CD4-positive, alpha-beta T cell treated with Interleukin-15 for 1 hour (primary cell): ENCODE measurements at places on chromosomes 13 and 19.

DNA sequence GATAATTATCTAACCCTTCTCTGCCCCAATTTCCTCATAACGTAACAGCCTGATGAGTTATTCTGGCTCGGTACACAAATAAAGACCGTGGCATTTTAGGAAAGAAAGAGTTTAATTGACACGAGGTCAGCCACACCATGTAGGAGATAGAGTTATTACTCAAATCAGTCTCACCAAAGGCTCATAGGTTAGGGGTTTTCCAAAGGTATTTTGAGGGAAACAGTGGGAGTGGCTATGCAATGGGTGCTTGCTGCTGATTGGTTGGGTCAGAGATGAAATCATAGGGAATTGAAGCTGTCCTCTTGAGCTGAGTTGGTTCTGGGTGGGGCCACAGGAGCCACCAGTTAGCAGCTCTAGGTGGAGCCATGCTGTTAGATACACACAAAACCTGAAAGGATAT, 137.5 kb downstream of the FREM2 start:
- no peak for DNase-seq

GRCh38 chr19:7554565-7554964, 19.0 kb downstream of the PNPLA6 start:
- no peak for DNase-seq

DNA sequence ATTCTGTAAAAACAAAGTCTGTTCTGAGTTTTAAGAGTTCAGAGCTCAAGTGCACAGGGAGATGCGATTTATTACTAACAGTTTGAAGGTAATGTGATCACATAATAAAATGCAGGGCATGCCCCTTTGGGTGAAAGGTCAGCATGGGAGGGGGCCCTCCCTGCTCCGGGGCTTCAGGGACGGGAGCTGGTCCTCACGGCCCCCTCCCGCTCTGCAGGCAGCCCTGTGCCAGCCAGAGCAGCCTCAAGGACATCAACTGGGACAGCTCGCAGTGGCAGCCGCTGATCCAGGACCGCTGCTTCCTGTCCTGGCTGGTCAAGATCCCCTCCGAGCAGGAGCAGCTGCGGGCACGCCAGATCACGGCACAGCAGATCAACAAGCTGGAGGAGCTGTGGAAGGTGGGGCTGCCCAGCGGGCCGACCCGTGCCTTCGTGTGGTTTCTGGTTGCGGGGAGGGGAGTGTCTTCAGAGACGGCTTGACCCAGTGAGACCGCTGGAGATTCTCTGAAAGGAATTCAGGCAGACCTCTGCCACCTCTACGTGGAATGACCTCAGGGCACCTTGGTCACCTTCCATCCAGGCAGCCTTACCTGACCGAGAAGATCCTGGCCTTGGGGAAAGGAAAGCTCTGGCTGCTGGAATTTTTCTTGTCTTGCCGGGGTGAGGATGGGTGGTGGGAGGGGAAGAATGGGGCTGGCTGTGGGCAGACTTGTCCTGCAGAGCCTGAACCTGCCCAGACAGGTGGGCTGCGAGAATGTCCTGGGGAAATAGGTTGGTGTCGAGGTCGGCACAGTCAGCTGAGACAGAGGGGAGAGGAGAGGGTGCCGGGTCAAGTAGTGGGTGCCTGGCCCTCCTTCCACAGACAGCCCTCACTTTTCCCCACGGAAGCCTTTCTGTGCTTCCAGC, 19.0 kb downstream of the UPF1 start:
- DNase-seq = no peak

GRCh38 chr19:4988770-4989251, 19.9 kb downstream of the KDM4B start:
- DNase-seq = no peak

DNA sequence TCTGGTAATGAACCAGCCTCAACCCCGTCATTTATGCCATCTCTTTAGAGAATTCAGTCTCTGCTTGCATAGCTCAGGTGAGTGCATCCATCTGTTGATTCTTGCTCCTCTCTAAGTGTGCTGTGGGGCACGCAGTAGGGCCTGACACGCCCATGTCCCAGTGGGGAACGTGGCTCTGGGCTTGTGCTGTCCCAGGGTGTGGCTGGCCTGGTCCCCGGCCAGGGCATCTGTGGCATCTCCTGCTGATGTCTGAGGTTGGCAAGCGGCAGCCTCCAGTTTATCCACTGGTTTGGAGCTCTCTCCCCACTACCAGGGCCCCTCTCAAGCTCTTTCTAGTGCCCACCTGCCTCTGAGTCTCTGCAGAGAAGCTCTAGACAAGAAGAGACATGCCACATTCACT, 146.6 kb upstream of the GJB6 start:
- DNase-seq = no peak

GRCh38 chr13:77325371-77325980, 1.4 kb downstream of the MYCBP2 start:
- DNase-seq = no peak

- DNase-seq = no peak
Measured at GRCh38 chr13:35957996-35958395, 173.2 kb downstream of the DCLK1 start.

DNA sequence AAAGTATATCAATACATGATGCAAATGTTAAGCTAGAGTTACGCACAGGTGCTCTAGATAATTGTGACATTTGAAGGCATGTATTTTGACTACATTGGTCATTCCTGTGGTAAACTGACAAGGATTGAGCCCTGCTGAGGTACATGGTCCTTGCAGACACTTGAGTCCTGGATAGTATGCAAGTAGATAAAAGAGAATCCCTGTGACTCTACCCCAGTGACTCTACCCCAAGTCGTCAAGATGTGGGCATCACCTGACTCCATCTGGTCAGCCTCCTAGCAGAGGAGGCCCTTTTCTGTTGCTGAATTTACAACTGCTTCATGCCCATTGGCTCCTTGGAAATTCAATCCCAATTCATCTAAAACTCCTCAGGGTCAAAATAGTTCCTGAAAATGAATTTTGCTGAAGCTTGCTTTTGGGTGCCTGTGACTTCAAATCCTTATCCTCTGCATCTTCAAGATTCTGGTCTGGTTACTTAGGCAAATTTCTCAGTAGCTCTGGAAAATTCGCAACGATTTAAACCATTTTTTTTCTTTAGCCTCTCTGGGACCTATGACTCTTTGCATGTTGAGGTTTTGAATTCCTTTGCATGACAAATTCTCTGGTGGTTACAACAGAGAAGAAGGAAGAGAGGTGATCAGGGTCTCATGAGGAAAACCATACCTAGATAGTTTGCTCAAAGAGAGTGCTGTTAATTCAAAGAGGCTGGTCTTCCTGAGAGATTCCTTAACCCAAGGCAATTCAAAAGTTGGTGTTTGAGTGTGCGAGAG, 422.1 kb downstream of the FGF9 start:
- DNase-seq = no peak

DNA sequence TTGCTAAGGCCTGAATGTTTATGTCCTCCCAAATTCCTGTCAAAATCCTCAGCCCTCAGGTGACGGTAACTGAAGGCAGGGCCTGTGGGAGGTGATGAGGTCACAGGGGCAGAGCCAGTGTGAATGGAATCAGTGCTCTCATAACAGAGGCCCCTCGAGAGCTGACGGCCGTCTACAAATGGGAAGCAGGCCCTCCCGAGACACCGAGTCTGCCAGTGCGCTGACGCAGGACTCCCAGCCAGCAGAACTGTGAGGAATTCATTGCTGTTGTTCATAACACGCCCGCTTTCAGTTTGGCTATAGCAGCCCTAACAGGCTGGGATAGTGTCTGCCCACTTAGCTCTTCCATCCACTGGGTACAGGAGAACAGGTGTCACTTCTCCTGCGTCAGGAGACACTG, 41.2 kb downstream of the CARS2 start:
- no peak for DNase-seq

DNA sequence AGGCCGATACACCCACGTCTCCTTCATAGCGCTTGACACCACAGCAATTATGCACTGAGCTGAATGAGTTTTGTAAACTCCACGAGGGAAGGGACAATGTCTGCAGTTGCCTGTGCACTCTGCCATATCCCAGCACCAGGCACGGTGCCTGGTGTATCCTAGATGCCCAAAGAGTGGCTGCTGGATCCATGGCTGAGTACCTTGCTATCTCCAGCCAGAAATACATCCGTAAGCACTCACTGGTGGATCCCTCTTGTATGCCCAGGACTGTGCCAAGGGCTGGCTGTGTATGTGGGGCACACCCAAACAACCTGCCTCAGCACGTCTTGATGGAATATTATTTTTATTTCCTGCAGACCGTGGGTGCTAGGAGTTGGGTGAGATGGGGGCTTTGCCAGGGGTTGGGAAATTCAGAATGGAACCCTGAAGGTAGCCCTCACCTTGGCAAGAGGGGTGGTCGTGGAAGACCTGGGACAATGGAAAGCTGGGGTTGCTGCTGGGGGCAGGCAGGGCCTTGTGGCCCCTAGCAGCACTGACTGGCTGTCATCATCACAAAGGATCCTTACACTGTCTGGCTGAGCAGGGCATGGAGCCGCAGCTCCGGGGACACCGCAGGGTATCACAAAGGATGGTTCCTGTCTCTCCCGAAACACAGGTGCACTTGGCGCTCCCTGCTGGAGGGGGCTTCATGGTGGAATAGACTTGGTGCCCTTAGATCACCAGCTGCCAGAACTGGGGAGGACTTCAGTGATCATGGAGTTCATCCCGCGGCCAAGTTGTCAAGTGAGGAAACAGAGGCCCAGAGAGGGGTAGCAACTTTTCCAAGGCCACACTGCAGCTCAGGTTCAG, 131.3 kb downstream of the URI1 start:
- no peak for DNase-seq

GRCh38 chr13:43767341-43767931, 19.3 kb downstream of the ENOX1 start:
- DNase-seq = no peak

DNA sequence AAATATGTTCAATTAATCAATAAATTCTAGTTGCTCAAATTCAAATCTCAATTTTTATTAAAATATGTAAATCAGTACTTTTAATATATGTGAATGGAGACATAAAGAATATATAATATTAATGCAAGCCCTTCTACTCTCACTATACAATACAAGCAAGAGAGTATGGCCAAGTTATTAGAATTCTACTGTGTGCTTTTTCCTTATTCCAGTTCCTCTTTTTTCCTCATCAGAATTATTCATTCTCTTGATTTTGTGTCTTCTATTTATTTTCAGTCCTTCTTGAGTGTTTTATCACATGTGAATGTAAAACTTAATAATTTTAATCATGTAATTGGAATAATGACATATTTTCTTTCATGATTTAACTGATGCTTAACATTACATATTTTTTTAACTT, 276.8 kb downstream of the PCDH20 start:
- DNase-seq = no peak

DNA sequence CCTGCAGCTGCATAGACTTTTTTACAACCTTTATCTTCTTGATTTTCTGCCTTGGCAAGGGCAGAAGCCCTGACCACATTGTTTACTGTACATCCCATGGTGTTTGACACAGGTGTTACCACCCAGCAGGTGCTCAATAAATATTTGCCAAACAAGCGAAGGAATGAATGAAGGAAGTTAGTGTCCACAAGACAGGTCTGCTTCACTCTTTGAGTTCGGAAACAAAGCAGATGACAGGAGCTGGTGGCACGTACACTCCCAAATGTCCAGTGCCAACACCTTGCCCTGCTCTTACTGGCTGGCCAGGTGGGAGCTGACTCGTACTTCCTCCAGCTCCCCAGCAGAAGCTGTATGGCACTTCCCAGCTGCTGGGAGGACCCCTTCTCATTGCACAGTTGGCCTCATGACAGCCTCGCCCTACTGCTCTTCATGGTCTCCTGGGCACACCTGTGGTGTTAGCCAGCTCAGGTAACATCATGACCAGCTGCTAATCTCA, 22.0 kb upstream of the MUC16 start:
- DNase-seq = no peak
